ENCODE measurements at places on chromosomes 5 and 9.

GRCh38 chr5:191036-191948, at the start of gene LRRC14B:
LRRC14B (plus strand) TSS chr5:191495; CDS start chr5:191539, 44 bp downstream.
- no peak for DNase-seq

GRCh38 chr5:40381676-40382363, 297.9 kb upstream of the PTGER4 start:
- DNase-seq: no peak

DNA sequence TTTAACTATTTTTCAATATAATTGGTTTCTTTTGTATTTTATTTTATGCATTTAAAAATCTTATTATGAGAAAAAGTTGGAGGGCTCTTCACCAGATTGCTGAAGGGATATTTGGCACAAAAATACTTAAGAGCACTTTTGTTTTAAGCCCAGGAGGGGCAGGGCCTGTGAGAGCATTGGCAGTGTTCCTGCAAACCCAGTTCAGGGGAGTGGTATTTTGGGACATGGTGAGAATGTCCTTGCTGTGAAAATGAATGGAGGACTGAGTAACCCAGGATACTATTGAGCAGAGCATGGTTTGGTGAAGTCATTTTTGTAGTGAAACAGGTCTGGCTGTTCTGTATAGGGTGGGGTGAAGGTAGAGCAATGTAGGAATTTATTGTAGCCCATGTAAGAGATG, 121.4 kb downstream of the KCTD16 start:
- no peak for DNase-seq

GRCh38 chr5:79157305-79157704, 45.7 kb downstream of the BHMT start:
- DNase-seq: no peak

- DNase-seq: no peak
Observed at GRCh38 chr9:112032009-112032408, 135.4 kb downstream of the UGCG start.

- no peak for DNase-seq
Observed at GRCh38 chr5:1931604-1932231, 49.0 kb upstream of the IRX4 start.

DNA sequence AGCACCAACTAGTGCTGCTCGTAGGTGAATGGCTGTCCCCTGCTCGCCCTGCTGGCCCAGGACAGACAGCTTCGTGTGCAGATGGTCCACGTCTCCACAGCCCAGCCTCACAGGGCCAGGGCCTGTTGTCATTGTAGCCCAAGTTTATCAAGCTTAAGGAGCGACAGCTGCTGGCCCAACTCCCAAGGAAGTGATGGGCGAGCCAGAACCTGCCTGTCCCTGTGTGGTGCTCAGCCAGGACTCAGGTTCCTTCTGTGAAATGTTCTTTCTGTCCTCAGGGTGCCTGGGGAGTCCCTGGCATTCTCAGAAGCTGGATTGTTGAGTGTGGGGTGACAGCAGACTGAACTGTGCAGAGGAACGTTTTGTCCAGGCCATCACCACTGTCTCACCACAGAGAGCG, 16.4 kb downstream of the TRIP13 start:
- DNase-seq: no peak

DNA sequence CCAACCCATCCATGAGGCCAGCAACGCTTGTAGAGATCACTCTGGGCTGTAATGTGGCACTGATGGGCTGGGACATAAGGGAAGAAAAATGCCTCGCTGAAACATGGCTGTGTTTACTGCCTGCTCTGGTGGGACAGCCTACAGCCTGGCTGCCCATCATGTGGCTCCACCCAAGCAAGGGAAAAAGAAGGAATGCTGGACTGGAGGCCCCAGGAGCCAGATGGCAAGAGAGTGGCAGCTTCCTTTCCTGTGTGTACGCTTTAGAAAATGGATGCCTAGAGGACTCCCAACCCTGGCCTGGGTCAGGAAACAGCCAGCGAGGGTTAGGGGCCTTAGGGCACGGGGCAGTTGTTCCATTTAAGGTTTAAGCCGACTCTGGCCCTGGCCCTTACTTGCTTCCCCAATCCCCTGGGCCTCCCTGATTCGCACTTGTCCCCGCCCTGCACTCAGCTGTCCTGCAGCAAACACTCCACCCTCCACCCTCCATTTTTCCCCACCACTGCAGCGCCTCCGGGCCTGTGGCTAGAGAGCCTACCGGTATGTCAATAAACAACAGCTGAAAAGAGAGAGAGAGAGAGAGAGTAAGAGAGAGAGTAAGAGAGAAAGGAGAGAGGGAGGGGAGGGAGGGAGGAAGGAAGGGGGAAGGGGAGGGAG, 819.4 kb downstream of the SEMA5A start:
- DNase-seq: no peak

All from omental fat pad (tissue), 4 donors.